Stimulated activated CD8-positive, alpha-beta memory T cell treated with anti-CD3 and anti-CD28 coated beads, Interleukin-15, amount 100 ng/mL, for 4 hours (primary cell): ENCODE measurements at places on chromosomes 7 and 10.

DNA sequence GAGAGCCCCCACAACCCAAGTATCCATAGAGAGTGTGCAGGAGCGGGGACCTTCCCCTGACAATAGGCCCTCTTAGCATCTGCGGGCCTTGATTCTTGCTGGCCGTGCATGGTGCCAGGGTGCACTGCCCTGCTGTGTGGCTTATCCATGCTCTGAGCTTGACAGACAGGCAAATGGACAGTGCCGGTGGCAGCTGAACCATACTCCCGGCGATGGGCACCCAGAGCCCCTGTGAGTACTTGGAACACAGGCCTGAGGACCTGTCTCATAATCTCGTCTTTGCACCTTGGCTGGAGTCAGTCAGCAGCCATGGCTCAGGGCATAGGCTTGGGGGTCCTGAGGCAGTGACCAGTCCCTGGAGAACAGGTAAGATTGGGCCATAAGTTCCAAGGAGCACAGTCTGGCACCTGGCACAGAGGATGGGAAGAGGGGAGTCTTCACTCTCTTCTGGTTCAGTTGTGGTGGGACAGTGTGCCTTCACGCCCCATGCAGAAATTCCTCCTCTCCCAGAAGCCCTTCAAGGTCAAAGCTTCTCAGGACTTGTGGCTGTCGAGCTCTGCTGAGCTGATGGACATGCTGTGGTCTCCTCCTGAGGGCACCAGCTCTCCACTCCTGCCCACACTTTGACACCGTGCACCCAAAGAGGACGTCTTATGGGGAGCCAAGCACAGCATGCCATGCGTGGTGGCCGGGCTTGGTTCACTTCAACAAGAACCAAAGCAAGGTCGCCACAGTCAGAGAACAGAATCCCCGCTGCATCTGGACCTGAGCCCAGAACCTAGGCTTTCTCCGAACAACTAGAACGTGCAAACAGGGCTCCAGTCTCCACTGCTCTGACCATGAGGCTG is 59.4 kb upstream of the CAMK2B start:
- no peak for DNase-seq

DNA sequence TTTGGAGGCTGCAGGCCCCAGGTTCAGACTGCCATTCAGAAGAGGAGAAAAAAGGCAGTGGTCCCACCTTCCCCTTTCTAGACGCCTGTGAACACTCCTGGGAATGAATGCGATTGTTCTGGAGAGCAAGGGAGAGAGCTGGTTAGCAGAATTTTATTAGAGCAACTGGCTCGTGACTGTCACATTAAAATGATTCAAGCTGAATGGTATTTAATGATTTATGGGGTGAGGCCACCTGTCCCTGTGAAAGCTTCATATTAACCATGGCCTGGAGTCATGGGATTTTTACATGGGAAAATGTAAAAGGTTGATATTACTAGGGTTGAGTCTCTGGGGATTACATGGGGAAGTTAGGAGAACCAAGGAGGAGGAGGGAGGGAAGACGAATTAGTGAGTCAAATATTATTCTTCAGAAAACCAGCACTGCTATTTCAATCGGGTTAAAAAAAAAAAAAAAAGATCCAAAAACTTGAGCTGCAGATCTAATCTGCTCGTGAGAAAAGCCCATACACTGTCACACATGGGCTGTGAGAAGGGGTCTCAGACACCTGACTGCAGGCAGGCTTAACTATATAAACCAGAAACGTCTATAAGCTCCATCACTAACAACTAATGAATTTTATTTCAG is 8.3 kb downstream of the CXCL12 start:
- no peak for DNase-seq

- DNase-seq, result no peak
Observed at GRCh38 chr10:17009212-17009700, 120.4 kb downstream of the CUBN start.

- DNase-seq, result no peak
Observed at GRCh38 chr10:48498940-48499510, 105.8 kb downstream of the ARHGAP22 start.
